ENCODE measurements at places on chromosomes 6 and 20.
A peak's percentile ranks its signal among the peaks of the same experiment; 100 is the strongest.

GRCh38 chr6:17927705-17928104, 59.7 kb downstream of the KIF13A start:
- DNase-seq, result no peak

GRCh38 chr6:150413198-150413597, 44.4 kb downstream of the IYD start:
- no peak for DNase-seq

GRCh38 chr6:141463237-141463977, 669.3 kb upstream of the GJE1 start:
- DNase-seq, result peak; percentile 9

DNA sequence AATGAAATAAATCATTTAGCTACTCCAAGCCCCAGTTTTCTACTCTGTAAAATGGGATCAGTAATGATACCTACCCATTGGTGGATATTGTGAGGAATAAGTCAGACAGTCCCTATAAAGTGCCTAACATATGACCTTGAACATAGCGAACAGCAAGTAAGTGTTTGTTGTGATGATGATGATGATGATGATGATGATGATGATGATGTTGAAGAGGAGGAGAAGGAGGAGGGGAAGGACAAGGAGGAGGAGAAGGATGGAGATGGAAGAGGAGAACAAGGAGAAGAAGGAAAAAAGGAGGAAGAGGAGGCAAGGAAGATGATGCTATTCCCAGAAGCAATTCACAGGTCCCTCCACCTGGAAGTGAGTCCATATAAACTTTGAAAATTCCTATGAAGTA, 264.3 kb downstream of the MAFB start:
- DNase-seq, result no peak

- DNase-seq, result no peak
Observed at GRCh38 chr6:71822625-71823024, 63.7 kb upstream of the RIMS1 start.

DNA sequence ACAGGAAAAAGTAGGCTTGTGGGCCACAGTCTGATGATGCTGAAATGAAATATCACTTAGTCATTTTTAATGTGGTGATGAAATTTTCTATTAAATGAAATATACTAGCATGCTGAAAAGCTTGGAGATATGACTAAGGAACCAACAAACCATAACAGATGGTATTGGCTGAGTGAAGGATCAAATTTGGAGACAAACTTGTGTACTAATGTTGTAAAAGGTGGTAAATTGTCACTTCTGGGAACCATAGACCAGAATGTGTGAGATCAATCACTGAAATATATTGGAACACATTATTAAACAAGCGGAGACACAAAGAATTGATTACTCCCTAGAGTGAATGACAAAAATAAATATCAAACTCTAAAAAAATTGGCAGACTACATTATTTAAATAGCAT, 232.4 kb downstream of the DOK5 start:
- DNase-seq, result no peak

DNA sequence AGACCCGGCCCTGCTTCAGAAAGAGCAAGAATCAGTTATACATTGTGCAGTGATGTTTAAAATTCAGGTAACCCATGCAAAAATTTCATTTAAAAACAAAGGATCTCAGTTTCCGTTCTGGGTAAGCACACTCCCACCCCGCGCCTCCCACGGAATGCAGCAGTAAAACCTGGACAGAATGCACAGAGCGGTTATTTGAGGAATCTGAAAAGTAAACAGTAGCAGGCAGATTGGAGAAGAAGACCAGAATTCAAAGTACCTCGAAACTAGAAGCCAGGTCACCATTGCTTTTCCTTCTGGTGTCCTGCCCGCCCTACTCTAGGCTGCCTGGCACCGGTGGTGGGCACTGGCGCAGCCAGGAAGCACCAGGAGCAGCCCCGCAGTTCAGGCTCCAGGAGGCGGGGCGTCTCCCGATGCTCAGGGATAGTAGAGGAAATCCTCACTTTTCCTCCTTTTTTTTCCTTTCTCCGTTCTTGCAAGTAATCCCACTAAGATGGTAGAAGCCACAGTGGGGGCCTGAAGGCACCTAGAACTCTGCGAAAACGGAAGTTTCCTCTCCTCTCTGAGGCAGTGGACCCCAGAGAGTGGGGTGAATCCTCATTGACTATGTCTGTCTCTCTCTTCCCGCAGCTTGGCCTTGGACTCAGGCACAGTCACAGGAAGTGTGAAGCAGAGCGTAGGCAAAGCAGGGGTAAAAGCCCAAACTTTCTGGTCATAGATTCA, 28.3 kb downstream of the METTL24 start:
- no peak for DNase-seq

DNA sequence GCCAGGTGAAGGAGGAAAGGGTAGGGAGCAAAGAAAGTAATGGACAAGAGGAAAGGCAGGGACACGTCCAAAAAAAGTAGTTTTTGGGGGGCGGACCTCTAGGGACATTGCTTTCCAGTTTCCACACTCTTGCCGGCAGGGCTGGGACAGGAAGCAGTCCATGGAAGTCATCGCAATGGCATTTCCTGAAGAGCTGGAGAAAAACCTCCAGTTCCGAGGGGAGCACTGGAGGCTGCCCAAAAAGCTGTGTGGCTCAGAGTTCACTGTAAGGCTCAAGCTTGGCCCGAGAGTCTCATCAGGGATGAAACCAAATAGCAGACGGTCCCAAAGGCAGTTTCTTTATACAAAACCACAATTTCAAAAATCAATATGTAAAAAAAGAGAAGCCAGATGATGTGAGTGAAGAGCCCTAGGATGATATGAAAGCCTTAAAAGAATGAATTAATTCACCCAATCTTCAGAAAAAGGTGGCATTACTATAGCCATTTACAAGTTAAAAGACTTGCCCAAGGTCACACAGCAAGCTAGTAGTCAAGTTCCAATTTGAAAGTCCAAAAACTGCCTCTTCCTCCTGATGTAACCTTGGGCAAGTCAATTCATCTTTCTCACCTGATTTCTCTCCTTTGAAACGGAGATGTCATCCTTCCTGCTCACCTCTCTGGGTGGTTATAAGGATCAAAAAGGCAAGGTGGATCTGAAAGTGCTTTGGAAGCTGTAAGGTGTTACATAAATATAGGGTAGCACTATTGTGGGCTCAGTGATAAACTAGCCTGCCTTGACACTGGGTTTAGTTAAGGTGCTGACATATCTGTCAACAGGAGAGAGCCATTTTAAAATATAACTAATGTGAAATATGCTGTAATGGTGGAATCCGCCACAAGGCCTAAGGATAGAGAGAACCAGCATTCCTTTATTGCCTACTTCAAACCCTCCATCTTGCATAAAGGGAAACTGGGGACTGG, 9.1 kb downstream of the BCL2L1 start:
- DNase-seq, result no peak

DNA sequence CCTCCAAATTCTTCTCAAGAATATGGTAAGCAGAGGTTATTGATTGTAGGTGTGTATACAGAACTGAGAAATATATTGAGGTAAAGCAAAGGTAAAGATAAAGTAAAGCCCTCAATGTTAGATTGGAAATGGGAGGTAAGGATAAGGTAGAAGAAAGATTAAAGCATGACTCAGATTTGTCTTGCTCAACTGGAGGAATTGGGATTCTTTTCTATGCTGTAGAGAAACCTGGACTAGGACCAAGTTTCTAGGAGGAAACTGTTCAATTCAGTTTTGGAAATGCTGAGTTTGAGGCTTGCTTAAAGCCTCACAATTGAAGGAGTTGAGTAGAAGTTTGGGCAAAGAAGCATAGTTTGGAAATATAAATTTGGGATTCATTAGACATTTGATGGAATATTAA, 634.0 kb upstream of the PTCHD4 start:
- no peak for DNase-seq

- no peak for DNase-seq
Observed at GRCh38 chr20:64160526-64161355, 3.5 kb upstream of the MYT1 start.

- no peak for DNase-seq
Observed at GRCh38 chr6:45328523-45328922, 393 bp downstream of the RUNX2 start.

GRCh38 chr20:47998736-47999135, 213.5 kb upstream of the SULF2 start:
- no peak for DNase-seq

DNA sequence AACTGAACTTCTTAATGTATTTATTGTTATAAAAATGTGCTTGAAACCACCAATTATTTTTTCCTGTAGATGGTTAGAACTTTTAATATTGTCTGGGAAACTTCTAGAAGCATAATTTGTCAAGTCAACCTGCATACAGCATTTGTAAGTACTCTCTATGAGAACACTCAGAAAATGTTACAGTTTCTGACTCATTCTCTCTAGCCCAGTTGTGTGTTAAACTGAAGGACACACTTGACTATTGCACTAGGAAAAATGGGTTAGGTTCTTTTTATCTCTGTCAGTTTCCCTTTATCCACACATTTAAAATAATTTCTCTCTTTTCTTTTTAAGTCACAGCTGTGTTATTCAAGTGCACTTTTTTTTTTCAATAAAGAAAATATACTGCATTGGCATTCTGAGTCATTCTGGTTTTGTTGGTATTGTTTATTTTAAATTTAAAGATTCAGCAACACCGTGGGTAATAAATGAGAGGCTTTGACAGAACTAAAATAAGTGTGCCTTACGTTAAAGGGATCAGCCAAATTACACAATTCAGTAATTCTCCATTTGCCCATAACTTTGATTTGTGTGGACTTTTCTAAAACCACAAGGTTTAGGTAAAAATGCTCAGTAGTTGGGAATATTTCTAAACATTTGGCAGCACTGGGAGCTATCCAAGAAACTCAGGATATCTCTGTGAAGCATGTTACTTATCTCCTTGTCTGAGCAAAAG, 50.7 kb downstream of the OPN5 start:
- DNase-seq, result no peak

- no peak for DNase-seq
Observed at GRCh38 chr20:18188434-18188833, 50.8 kb downstream of the KAT14 start.

DNA sequence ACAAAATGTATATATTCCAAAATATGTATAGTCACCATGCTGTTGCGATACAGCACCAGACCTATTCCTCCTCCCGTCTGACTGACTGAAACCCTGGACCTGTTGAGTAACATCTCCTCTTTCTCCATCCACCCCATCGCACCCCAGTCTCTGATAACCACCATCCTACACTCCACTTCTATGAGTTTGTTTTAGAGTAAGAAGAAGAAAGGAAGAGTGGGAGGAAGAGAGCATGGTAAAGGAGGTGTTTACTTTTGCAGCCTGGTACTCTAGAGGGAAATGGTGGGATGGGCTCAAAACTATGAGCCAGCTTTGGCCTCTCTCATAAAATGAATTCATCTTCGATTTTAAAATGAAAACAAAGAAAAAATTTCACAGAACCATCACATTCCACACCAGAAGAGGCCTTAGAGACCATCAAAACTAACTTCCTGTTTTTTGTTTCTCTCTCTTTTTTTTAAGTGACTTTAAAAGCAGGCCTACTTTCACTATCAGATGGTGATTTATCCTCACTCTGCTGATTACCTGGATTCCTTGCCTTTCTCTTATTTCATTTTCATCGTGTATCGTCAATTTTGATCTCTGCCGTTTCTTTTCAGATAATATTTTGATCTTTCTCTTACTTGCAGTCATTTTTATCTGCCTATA, 16.8 kb upstream of the FUCA2 start:
- no peak for DNase-seq

- DNase-seq, result no peak
Observed at GRCh38 chr20:12740647-12741046, 268.1 kb upstream of the SPTLC3 start.

DNA sequence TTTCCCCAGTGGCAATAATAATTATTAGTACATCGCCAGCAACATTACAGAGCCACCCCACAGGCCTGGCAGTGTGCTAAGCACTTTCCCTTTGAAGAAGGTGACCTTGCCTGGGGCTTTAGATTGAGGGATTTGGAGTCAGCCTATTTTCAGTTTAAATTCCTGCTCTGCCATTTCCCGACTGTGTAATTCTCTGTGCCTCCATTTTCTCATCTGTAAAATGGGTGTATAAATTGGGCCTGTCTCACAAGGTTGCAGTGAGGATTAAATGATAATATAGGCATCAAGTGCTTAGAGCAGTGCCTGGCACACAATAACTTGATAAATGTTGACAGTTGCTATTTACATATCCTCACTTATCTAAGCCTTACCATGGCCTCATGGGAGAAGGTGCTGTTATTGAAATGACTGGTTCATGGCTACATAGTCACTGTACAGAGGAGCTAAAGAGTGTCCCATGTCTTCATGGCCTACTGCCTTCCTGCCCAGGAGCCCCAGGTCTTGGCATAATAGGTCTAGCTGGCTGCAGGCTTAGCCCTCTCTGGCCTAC, 5.1 kb upstream of the SCRT2 start:
- DNase-seq, result no peak

GRCh38 chr6:24926192-24926591, 9.6 kb downstream of the RIPOR2 start:
- no peak for DNase-seq

DNA sequence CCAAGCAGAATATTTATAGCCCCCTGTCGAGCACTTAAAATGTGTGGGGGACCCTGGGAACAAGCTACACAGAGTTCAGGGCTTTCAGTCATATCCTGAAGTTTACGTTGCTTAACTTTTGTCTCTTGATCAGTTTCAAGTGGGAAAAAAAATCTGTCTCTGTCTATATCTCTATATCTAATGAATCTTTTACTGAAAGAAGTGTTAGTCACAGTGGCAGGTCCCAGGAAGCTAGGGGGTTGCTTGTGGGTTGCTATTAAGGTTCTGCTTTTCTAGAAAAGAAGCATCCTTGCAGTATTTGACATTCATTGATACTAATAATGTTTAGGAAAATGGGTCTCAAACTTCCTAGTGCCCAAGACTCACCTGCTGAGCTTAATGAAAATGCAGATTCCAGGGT, 76.7 kb upstream of the CLDN20 start:
- DNase-seq, result no peak

DNA sequence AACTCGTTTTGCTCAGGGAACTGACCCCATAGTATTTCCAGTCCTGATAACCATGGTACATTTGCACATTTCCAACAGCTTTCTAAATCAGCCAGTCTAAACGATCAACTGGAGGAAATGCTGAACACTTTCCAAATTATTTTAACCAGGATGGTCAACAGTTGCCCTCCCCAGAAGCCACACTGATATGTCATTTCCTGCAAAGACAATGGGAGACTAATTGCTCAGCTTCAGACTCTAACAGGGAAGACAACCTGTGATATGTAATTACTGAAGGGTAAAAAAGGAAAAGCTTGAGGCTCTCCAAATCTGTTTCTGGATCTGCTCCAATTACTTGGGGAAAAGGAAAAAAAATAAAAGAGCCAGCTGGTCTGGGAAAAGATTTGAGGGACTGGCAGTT, 88.8 kb downstream of the FYN start:
- no peak for DNase-seq
